Dermis blood vessel endothelial cell (primary cell): ENCODE measurements at places on chromosomes 16 and 17. TPM values are rescaled to one million over a fixed set of nuclear protein-coding genes. Genes with fewer than 3 reads are reported as not detected.
A peak's percentile ranks its signal among the peaks of the same experiment; 100 is the strongest.

DNA sequence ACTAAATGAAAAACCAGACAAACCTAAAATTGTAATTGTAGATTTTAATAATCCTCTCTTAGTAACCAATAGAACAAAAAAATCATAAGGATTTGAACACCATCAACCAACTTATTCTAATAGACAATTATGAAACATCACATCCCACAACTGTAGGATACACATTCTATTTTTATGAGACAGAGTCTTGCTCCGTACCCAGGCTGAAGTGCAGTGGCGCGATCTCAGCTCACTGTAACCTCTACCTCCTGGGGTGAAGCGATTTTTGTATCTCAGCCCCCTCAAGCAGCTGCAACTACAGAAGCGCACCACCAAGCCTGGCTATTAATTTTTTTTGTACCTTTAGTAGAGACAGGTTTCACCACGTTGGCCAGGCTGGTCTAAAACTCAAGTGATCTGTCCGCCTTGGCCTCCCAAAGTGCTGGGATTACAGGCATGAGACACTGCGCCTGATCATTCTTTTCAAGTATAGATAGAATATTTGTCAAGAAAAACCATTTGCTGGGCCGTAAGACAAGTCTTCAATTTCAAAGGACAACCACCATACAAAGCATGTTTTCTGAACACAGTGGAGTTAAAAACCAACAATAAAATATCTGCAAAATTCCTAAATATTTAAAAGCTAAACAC is 49.8 kb downstream of the CREBBP start:
- DNase-seq = no peak

GRCh38 chr17:75784473-75785015 is at the start of gene UNK:
Gene UNK (plus strand): TSS chr17:75784806. CDS start chr17:75784881, 75 bp downstream.
- DNase-seq = peak; percentile 100

GRCh38 chr17:70123193-70123592 is 46.1 kb upstream of the KCNJ2 start:
- DNase-seq = peak; percentile 50

DNA sequence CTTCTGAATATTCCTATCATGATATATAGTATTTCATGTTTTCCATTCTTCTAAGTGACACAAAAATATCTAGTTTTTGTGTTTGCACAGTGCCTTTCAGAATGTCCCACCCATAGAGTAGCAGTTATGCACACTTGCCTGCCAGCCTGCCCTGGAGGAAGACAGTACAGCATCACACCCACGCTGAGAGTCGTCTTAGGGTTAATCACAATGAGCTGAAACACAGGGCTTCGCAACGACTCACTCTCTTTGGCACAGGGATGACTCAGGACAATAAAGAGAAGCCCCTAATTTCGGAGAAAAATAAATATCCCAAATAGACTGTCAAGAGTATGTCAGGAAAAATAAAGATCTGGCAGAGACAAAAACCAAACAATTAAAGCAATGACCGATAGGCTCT is 11.6 kb upstream of the NDUFAB1 start:
- DNase-seq = peak; percentile 61

DNA sequence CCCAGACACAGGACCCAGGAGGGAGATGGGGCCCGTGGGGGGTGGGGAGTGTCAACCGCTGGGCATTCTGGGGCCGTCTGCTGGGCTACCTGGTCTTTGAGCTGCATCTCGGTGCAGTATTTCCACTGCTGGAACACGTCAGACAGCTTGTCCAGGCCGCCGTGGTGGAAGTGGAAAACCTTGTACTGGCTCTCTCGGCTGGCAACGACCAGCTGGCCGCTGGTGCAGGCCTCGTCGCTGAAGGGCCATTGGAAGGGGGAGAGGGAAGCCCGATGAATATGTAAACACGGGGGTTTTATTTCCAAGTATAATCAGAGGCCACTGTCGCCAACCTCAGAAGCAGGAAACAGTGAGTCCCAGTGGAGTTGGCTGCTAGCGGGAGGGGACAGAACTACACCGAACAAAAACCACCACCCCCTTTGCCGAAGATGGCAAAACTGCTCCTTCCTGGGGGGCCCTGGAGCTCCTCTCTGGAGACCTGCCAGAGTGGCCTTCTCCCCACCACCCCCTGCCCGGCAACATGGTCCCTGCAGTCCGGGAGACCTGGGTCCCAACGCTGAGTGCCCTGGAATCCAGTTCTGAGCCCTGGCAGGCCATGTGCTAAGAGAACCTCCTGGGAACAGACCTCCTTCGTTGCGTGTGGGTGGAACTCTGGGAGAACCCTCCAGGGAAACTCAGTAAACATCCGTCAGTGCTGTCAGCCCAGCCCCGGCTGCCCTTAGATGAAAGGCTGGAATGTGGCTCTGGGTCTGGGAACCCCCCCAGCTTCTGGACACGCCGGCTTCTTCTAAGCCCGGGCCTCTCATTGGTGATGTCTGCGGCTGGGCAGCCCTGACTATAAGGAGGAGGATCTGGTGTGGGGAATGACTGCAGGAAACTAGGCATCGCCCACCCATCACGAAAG is 84.1 kb downstream of the TBC1D16 start:
- peak; percentile 60 for DNase-seq

DNA sequence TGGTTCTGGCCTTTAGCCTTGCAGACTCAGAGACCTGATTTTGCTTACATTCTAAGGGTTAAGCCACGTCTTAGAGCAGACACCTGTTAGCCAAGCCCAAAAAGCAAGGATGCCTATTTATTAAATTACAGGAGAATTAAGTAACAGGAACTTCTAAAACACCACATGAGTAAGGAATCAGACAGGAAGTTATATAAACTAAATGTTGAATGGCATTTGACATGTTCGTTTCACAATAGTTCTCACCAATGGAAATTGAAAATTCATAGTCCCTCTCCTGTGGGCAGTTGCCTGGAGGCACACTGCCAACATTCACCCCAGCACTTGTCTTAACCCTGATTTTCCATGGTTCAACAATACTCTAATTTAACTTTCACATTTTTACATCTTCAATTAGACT is 9.0 kb downstream of the KRTAP9-7 start:
- DNase-seq = no peak

DNA sequence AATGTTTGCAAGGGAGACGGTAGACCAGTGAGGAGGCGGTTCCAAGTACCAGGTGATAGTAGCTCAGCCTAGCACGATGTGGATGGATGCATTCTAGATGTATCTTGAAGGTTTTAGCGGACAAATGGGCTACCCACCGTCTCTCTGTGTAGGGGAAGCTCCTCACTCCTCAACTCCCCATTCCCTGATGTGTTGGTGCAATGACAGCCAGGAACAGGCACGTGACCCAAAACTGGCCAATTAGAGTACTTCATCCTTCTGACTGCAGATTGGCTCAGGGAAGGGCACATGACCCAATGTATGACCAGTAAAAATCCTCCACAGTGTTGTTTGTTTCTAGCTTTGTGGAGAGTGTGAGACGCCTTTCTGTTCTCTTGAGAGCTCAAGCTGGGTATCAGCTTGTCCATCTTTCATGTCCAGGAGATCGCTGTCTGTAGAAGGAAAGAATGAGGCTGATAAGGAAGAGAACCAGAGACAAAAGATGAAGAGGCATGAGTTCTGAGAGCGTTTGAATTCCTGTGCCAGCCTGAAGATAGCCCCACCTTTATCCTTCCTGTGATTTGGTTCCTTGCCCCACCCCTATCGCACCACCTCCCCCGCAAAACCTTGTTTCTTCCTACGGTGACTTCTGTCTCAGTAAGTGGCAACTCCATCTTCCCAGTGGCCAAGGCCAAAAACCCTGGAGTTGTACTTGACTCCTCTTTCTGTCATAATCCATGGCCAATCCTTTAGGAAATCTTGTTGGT is 2.3 kb upstream of the BORCS6 start:
- DNase-seq = peak; percentile 95

GRCh38 chr16:88369447-88370008 is 13.2 kb upstream of the ZNF469 start:
- no peak for DNase-seq

DNA sequence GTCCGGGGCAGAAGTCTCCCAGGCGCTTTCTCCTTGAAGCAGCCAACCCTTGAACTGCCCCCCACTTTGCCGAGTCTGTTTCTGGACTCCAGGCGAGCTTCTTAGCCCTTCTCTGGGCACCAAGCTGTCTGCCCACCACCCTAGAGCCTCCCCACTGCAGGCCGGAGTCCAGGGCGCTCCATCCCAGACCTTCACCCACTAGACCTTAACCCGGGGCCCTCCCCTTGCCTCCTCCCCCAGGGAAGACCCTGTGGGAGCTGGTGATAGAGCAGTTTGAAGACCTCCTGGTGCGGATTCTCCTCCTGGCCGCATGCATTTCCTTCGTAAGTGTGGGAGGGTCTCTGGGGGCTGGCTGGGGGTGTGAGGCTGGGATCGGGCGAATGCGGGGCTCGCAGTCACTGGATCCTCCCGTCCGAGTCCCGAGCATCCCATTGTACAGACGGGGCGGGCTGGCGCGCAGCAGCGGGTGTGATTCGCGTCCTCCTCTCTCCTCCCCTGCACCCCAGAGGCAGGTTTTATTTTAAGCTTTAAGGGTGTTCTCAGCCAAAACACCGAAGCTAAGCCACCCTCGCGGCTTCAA is 1.1 kb downstream of the ATP2A1 start:
- no peak for DNase-seq

The ARL4D gene
- 0.93 and 1.4 TPM in 2 replicates for total RNA-seq

The SLC35G6 gene
- total RNA-seq = not detected in 2 replicates

The RASL10B gene
- under 0.01 and 0.09 TPM in 2 replicates for total RNA-seq

The ADAD2 gene
- total RNA-seq = not detected in 2 replicates
